ENCODE measurements at places on chromosomes 3 and 15.

DNA sequence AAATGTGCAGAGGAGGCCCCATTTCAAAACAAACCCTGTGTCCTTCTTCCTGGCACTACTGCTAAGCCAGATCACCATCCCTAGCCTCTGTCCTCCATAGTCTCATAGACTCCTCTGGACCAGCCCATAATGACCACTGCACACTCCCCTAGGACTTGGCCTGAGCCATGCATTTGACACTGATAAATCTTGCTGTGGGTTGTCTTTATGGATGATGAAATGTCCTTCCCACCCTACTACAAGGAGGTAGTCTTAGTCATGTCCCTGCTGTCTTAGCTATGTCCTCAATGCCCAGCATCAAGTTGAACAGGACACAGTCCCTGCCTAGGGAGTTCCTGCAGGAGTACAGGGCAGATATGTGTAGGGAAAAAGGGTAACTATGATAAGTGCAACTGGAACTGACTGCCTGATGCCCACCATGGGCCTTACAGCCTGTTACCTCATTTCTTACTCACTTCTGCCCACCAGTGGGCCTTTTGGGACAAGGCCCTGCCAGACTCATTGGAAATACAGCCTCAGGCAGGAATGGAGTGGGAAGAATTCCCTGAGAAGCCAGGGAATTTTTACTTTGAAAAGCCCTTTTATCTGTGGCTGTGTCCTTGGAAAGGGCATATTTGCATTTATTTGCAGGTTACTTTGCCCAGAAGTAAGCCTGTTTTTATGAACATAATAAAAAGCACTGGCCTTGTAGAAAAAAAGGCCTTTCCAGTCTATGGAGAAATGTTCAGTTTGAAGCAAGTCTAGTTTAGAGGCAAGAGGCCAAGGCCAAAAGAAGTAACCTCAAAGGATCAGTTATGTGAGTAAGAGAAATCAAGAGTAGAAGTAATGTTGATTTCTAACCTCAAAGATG, 199.6 kb upstream of the EIF1B start:
- DNase-seq, result no peak

DNA sequence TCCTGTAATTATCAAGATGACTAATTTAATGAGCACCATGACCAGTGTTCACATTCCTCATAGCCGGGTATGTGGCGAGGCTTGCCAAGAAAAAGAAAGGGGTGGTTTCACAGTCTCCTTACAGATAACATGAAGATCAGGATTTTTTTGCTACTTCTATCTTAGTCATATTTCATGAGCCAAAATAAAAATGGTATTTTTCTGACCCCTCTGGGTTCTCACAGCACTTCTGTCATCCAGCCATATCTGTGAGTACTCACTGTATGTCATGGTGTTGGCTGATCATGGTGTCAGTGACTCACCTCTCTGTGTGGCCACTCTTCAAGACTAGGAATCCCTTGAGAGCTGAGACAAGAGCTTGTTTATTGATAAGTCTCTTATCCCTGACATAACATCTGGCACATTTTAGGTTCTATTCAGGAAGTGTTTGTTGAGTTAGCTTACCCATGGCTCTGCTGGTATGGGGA, 130.5 kb upstream of the LMCD1 start:
- no peak for DNase-seq

GRCh38 chr3:61618231-61618630, 56.9 kb downstream of the PTPRG start:
- DNase-seq, result no peak

DNA sequence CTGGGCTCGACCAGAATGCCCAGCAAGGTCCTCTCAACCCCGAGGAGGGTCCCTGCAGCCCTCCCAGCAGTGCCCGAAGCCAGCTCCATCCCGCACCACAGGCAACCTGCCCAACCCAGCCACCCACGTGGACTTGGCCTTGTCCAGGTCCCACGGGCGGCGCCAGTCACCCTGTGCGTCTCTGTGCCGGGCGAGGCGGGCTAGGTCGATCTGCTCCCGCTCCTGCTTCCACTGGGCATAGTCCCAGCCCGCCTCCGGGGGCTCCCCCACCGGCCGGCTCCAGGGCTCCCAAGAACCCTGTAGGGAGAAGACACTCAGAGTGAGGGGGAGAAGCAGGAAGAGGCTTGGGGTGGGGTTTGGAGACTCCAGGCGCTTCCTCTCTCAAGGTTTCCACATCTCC, 3.1 kb downstream of the CCDC9B start:
- no peak for DNase-seq

DNA sequence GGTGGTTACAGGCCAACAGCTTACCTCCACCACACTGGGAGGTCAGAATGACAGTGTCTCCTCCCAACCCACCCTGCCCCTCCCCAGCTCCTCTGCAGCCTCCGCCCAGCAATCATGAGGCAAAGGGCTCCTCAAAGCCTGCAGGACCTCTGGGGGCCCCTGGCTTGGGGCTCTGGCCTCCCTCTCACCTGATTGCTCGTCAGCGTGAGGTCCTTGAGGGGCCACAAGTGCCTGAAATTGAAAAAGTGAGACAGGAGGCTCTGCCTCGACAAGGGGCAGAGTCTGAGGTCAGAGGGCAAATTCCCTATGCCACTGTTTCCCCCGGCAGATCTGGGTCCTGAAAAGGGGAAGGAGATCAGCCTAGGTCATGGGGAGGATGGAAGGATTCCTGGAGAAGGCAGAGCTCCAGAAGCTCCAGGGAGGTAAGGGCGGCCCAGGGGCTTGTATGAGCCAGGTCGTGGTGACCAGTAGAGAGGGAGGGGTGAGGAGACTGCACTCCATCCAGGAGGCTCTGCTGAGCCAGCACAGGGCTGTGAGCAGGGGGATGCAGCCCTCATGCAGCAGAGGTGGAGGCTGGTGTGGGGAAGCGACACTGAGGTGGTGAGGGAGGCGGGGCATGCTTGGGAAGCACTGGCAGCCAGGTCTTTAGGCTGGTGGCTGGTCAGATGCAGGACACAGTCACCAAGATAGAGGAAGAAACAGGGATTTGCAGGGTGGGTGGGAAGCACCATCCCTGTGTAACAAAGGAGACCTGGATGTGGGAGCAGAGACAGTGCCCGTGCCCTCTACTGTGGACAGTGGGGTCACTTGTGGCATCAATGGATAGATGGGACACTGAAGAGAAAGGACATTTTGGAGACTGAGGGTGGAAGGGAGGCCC, 20.1 kb downstream of the ALS2CL start:
- DNase-seq, result no peak

Data from LoVo (cell line).